ENCODE measurements at places on chromosomes 5 and 9.

- no peak for DNase-seq
These were observed 44.1 kb upstream of the FOXE1 start for GRCh38 chr9:97808972-97809371.

- DNase-seq: no peak
These were observed 7.8 kb downstream of the PTBP3 start for GRCh38 chr9:112325600-112325999.

GRCh38 chr5:169548315-169548714 is 35.3 kb upstream of the SPDL1 start:
- DNase-seq: no peak

DNA sequence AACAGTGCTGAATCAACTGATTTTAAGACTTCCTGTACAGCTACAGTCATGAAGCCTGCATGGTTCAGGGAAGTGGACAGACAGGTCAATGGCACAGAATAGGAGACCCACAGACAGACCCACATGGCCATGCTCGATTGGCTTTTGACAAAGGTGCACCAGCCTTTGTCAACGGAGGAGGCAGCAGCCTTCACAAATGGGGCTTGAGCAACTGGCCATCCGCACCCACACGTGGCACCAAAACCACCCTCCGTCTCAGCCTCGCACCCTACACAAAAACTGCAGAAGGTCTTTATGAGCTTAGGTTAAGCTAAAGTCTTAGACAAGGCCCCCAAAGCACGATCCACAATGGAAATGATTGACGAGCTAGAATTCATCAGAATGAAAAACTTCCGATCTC is 59.5 kb upstream of the UBAC1 start:
- DNase-seq: no peak

GRCh38 chr5:175707751-175708375 is 50.0 kb downstream of the HRH2 start:
- DNase-seq: no peak

- DNase-seq: no peak
These were observed 39.4 kb downstream of the GALNT12 start for GRCh38 chr9:98846879-98847278.

GRCh38 chr9:33718987-33719386 is 76.4 kb upstream of the PRSS3 start:
- no peak for DNase-seq

- peak; percentile 70 for DNase-seq
These were observed 7.3 kb upstream of the ANXA6 start for GRCh38 chr5:151164687-151165392.

- peak; percentile 60 for DNase-seq
These were observed 315 bp downstream of the PIK3R1 start for GRCh38 chr5:68215898-68216244.

DNA sequence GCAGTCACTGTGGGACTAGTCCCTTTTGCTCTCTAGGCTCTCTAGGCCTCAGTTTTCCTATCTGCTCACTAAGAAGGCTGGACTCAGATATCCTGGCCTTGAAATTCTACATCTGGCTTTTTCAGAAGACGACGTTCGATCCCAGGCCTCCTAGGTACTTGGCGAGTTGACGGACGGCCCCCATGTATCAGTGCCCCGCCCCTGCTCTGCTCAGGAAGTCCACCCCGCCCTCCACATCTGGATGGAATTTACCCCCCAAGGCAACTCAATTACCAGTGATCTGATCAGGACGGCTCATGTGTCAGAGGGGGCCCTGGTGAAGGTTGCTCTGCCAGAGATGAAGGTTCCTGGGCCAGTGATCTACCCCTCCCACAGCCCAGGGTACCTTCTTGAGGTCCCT is 44.1 kb upstream of the SYNPO start:
- DNase-seq: no peak

DNA sequence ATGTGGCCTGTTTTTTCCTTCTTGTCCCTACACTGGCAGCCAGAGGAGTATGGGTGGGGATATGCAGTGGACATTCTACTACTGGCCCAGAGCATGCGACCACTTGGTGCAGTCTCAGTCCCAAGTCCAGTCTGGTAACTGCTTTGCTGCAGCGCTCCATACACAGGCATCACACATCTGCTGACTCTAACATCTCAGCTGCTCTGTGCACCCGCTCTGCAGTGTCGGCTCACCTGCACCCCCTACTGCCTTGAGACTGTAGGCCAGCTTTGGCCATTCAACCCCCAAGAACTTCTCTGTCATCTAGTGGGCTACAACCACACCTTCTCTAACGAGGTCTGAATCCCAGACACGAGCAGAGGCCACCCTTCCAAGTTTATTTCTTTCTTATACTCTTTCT is 46.4 kb upstream of the SLCO6A1 start:
- no peak for DNase-seq

DNA sequence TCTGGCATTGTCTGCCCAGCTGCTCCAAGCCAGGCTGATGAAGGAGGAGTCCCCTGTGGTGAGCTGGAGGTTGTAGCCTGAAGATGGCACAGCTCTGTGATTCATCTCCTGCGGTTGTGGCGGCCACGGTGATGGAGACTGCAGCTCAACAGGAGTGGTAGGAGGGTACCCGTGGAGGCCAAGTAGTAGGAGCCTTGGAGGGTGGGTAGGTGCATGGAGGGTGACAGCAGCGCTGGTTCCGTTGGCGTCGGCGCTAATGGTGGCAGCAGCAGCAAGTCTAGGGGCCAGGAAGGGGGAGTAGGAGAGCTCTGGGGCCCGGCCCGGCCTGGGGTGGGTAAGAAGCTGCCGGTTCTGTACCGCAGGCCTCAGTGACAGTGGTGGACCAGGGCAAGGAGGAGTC is 22.4 kb upstream of the TRIM52 start:
- no peak for DNase-seq

GRCh38 chr5:149170299-149170698 is 29.0 kb downstream of the ABLIM3 start:
- no peak for DNase-seq

GRCh38 chr5:35622974-35623373 is 5.3 kb downstream of the SPEF2 start:
- DNase-seq: no peak

GRCh38 chr9:134755221-134755907 is 113.8 kb downstream of the COL5A1 start:
- no peak for DNase-seq

DNA sequence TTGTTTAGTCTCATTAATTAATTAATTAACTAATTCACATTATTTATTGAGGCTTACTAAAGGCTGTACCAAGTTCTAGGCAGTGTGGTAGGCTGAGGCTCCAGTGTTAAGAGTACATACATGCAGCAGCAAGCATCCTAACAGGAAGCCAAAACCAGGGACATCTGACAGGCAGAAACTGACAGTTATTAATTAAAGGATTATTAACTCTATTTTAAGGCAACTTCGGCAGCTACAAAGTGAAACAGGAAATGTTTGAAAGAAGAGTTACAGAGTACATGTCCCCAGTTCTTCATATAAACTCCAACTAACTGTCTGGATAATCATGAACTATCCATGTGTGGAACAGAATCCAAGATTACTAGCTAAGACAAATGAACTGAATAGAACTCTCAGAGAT is 39.3 kb upstream of the GABRB2 start:
- no peak for DNase-seq

DNA sequence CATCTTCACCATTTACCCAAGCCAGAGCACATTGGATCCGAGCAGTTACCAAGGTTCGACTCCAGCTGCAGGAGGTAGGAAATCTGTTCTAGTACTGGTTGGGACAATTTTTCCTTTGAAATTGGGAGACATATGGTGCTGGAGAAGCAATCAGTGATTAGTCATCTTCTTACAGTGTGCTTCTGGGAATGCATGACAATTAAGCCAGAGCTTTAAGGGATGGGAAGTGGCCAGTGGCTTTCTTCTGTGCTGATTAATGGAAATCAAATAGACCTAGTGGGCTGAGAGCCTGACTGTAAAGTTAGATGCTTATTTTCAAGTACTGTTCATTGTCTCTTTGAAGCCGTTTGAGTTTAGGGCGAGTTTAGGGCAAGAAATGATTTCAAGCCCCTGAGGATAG is 152.1 kb downstream of the UNC13B start:
- no peak for DNase-seq

DNA sequence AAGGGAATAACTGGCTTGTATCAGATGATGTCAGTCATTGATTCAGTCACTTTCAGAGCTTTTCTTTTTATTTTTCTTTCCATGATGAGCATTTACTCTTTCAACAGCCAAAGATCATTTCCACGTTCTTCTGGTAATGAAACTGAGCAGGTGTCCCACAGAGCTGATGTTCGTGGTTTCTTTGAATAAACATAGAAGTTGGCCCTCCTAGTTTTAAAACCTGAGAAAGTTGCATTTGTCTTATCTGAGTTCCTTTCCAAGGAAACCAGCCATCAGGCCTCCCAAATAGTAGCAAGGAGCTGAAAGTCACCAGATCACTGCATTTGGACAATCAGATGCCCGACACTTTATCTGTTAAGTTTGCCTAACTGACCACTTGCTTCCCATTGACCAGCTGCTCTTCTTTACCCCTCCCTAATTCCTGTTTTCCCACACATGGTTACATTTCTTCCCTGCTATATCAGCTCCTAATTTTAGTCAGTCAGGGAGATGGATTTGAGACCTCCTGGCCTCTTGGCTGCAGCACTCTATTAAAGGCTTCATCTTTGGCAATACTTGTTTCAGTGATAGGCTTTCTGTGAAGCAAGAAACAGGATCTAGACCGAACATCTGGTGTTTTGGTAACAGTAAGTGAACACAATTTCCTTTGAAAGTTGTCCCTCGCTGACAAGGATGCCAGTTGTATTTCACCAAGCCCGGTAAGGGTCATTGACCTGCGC is 420.8 kb downstream of the CHSY3 start:
- DNase-seq: no peak

- no peak for DNase-seq
These were observed 75.9 kb downstream of the AUH start for GRCh38 chr9:91285729-91286353.

DNA sequence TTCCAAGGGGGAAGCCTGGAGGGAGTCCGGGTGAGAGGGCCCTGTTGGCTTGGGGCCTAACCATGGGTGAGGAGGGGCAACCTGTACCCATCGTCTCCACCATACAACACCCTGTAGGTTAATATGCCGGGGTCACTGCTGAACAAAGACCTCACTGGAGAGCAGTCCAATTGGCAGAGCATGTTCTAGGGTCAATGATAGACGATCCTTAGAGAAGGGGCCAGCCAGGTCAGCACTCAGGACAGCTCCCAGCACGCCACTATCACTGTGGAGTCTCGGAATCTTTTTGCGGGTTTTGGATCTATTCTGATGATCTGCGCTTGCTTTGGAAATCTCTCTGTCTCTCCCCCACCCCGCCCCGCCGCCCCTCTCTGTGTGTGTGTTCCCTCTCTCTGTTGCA is 218.4 kb upstream of the MVB12B start:
- no peak for DNase-seq

- DNase-seq: no peak
These were observed 8.3 kb upstream of the ABCA1 start for GRCh38 chr9:104936291-104936690.

DNA sequence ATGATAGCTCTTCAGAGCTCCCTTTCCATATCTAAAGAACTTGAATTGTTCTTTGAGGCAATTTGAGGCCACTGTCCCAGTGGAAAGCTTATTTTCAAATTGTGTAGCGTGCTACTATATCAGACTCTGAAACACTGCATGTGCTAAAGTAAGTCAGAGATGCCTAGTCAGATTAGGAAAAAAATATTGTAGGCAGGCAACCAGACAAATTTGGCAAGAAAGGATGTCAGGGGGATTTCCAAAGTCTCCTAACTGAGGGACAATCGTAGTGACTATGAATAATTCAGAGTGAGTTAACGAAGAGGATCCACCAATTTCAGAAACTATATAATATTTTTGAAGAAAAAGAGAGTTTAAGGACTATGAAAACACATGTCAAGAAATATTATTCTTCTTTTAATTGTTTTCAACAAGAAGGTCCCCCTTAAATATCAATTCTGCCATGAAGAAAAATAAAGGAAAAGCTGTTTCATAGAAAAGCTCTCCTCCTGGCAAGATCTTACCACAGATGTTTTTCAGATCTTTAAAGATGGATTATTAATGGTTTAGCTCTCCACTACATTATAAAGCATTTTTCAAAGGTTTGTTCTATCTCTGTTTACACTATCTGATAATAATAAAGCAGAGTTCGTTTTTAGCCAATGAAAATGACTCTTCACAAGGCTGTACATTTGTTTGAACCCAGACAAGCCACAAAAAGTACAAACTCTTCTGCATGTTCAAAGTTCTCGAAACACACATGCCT is 273.5 kb upstream of the PTGER4 start:
- DNase-seq: no peak

- DNase-seq: no peak
These were observed 61.9 kb downstream of the WWC1 start for GRCh38 chr5:168353216-168353957.

GRCh38 chr9:19492775-19493173 is 84.0 kb downstream of the ACER2 start:
- no peak for DNase-seq

DNA sequence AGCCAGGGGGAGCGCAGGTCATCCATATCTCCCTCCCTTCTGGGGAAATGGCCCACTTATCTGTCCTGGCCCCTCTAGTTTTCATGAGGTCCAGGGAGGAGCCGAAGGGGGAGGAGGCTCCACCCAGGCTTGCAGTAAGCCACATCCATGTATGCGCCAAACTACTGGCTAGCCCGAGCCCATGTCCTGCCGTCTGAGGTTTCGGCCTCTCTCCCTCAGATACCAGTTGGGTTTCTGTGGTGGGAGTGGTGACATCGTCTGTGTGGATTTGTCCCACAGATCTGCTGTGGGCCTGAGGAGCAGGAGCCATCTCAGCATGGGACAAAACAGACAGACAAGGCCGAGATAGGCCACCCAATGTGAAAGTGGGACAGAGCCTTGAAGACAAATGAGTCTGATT is 78.3 kb upstream of the ORM1 start:
- DNase-seq: no peak

DNA sequence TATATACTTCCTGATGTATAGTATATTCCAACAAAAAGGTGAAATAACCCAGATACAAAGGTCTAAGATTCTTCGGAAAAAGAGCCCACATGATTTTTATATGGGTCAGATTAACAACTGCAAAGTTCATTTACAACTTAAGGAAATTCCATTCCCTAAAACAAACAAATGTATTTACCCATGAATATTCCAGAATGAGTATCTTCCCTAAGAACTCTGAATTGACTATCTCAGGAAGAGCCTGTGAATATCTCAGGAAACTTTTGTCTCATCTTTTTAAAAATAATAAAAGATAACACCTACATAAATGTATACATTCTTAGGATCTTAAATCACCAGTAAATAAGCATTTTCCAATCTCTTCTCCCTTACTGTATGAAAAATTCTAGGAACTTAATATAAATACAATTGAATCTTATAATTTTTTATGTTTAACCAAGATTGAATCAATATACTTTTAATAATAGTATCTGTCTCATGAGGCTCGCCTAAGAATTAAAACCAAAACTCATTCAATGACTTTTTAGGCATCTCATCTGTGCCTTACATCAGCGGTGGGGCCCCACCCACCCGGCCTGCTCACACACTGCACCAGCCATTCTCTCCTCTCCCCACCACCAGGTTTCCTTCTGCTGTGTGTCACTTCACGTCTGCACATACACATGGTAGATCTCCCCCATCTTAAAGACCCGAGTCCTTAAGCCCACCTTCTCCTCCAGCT is 78.1 kb downstream of the RAPGEF1 start:
- no peak for DNase-seq

GRCh38 chr5:56309262-56309826 is 76.2 kb upstream of the ANKRD55 start:
- DNase-seq: no peak
